ENCODE measurements at places on chromosomes 5 and 9. TPM values are rescaled to one million over a fixed set of nuclear protein-coding genes. Genes with fewer than 3 reads are reported as not detected.

Gene INSL4
- total RNA-seq: not detected

Gene FAM221B
- total RNA-seq: not detected

Gene PCDH12
- 7.0 TPM for total RNA-seq

Gene TMEFF1
- total RNA-seq: 1.5 TPM

Gene RIOK2
- 17.9 TPM for total RNA-seq

Gene CYLC2
- total RNA-seq: not detected

Gene SPATA31A3
- not detected for total RNA-seq

Gene BSPRY
- total RNA-seq: 0.22 TPM

Gene ACO1
- 26.3 TPM for total RNA-seq

Gene MYORG
- 6.6 TPM for total RNA-seq

Gene GTF3C4
- total RNA-seq: 14.4 TPM

Gene ARSI
- total RNA-seq: 6.3 TPM

Gene ROPN1L
- 0.94 TPM for total RNA-seq

Gene PCA3
- total RNA-seq: 0.18 TPM

Gene TMC1
- total RNA-seq: 0.36 TPM

Gene RELL2
- 0.85 TPM for total RNA-seq

GRCh38 chr5:150787656-150788055 is 9.1 kb downstream of the SMIM3 start:
- DNase-seq: no peak

GRCh38 chr9:98107926-98108325 is 11.1 kb downstream of the TRIM14 start:
- DNase-seq: no peak

DNA sequence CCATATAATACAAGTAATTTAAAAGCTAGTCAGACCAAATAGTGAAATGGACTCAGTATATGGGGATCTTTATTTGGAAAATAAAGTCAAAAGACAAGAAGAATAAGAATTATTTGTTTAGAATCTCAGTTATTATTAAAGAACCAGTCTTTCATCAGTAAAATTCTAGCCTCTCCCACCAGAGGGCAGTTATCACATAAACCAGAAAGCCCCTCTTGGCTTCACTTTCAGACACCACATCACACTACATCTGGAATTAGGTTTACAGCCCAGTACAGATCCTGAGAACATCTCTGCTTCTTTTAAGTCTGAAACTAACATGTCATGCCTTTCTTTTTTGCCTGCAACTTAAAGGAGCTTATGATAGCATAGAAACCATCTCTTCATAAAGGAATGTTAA is 12.2 kb upstream of the HSPB3 start:
- no peak for DNase-seq

GRCh38 chr9:18768951-18769622 is 263.9 kb downstream of the SAXO1 start:
- no peak for DNase-seq

GRCh38 chr9:16028548-16028947 is 475.7 kb downstream of the CCDC171 start:
- DNase-seq: no peak

DNA sequence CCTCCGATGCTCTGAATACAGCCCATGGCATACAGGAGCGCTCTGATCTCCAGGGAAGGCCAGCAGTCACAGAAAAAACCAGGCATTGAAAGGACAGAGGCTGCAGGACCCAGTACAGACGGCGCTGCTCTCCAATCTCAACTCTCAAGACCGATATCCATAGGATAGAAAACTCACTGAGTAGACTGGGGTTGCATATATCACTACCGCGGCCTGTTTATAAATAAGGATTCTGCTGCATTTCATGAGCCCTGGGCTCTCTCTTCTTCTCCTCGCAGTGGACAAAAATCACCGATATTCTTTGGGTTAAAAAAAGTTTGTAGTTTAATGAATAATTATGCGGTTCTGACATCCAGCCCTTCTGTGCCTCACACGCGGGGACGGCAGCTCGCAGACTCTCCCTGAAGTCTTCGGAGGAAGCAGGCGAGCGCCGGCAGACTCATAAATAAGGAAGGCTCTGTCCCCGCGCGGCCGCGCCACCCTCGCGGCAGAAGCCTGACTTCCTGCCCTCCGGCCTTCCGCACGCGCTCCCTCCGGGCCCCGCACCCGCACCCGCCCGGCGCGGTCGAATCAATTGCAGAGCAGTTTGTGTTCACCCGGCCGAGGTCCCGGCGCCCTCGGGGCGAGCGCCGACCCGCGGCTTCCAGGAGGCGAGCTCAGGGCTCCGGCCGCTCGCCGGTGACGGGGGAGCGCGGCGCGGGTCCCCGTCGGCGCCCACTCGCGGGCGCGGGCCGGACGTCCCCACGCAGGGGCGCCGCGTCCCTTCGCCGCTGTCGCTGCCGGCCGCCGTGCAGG is at the start of gene FAM78A:
FAM78A (minus strand) TSS at position 417 of the 795 bp plus-strand sequence; CDS start at position 86, 331 bp downstream.
- DNase-seq: no peak

GRCh38 chr5:61969347-61969746 is 336.7 kb upstream of the KIF2A start:
- DNase-seq: no peak

GRCh38 chr5:154967421-154968024 is 26.6 kb downstream of the MRPL22 start:
- DNase-seq: no peak

DNA sequence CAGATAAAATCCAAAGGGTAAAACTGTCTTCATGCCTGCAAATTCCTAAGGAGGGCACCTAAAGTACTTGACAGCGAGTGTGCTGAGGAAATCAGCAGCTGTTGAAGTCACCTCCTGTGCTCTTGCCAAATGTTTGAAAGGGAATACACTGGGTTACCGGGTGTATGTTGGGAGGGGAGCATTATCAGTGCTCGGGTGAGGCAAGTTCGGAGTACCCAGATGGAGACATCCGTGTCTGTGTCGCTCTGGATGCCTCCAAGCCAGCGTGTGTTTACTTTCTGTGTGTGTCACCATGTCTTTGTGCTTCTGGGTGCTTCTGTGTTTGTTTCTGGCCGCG is 727 bp upstream of the ADRB2 start:
- no peak for DNase-seq

DNA sequence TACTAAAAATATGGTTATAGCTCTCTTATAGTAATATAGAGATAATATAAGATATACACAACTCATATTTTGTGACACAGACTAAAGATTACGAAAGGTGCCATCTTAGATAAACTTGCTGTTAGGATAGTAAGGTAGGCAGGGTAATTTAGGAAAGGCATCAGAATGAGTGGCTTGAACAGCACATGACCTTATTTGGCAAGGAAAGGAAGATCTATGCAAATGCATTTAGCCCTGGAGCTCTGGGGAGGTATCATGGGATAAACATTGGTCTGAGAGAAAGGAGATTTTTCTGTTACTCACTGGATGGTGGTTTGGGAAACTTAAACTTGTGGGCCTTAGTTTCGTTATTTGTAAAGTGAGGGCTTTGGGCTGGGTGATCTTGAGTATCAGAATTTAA is 65.8 kb downstream of the KCTD16 start:
- no peak for DNase-seq

- no peak for DNase-seq
These were observed 298.2 kb upstream of the TAS2R1 start for GRCh38 chr5:9928326-9928725.

DNA sequence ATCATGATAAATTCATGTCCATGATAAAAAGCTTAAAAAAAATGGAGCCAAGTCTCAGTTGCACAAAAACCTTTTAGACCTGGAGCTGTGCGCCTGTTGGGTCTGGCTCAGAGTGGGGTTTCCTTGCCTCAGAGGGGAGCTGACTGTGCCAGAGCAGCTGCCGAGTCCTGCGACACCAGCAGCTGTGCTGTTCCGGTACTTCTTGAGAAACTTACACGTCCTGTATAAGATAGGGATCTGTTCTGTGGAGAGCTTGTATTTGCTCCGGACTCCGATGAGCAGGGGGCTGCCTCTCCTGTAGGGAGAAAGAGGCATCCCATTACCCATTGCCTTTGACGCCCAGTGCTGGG is 28.6 kb downstream of the GFPT2 start:
- no peak for DNase-seq

GRCh38 chr5:168211936-168212335 is 79.5 kb upstream of the WWC1 start:
- no peak for DNase-seq

DNA sequence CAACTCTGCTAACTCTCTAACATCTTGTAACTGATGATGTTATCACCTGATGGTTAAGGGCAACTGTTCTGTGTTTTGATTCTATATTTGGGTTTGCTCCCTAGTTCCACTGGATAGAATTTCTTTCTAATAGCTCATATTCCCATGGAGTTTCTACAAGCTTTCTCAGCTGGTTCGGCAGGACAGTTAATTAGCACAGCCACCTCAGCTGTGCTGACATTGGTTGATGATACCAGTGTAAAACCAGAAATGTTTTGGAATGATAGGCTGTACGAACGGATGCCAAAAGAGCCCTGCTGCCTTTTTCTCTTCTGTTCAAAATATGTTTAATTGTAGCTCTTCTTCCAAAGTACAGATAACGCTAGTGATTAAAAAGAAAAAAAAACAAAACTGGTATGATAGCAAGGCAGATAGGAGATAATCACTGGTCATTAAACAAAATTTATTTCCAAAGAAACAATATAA is 440.5 kb upstream of the ZNF608 start:
- DNase-seq: no peak

- DNase-seq: no peak
These were observed 31.8 kb downstream of the FABP6 start for GRCh38 chr5:160260881-160261815.

GRCh38 chr5:69225860-69226259 is 8.8 kb upstream of the CDK7 start:
- DNase-seq: no peak

GRCh38 chr5:154118893-154119336 is 71.6 kb upstream of the GALNT10 start:
- no peak for DNase-seq

GRCh38 chr5:78546276-78546996 is 102.1 kb downstream of the LHFPL2 start:
- no peak for DNase-seq

GRCh38 chr9:136615631-136616306 is 46.9 kb upstream of the EGFL7 start:
- DNase-seq: no peak

DNA sequence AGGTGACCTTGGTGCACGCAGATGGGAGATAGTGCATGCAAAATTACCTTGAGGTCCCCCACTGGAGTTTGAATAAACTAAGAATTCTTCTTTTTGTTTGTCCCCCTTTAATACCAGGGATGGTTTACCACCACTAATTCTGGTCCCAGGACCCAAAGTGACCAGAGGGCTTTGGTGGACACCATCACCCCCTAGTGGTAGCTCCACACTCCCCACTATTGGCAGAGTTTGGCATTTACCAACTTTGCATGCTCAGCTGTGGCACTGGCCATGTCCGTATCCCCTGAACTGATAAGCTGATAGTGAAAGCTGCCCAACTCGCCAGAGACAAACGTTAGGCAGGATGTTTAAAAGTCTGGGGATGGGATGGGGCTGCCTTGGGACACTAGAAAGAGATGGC is 3.3 kb downstream of the ASTN2 start:
- DNase-seq: no peak

GRCh38 chr5:82905986-82906385 is 171.2 kb downstream of the TMEM167A start:
- no peak for DNase-seq

GRCh38 chr9:23621924-23622323 is 204.1 kb downstream of the ELAVL2 start:
- DNase-seq: no peak

DNA sequence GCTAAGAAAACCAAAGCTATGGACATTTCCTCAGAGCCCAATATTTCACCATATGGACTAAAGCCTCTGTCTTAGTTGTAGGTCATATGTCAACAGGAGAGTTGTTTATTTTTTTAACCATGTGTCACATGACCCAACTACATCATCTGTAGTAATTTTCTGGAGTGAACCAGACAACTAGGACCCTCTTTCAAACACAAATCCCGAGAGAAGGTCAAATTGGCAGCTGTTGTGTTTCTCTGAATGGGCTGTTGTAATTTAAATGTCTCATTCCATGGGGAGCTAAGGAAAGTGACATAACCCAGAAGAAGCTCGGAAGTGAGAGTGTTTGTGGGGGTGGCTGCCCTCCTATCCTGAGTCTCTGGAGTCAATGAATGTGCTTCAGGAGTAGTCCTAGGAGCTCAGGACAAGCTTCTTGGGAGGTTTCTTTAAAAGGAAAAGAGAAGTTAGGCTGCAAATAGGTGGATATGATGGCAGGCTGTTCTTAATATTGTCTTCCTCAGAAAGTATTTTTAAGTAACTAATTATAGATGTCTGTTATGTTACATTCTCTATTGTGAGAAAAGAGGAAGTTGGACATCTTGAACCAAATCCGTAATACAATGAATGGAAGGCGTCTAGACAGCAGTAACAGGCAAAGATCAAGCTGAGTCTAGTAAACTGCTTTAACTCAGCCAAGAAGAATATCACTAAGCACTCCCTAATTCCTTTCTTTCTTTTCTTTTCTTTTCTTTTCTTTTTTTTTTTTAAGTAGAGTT is 50.1 kb downstream of the TMEM167A start:
- no peak for DNase-seq

- no peak for DNase-seq
These were observed 39.3 kb upstream of the IPPK start for GRCh38 chr9:92709240-92709639.

GRCh38 chr9:129550199-129550839 is 70.6 kb downstream of the C9orf50 start:
- DNase-seq: peak; percentile 90

DNA sequence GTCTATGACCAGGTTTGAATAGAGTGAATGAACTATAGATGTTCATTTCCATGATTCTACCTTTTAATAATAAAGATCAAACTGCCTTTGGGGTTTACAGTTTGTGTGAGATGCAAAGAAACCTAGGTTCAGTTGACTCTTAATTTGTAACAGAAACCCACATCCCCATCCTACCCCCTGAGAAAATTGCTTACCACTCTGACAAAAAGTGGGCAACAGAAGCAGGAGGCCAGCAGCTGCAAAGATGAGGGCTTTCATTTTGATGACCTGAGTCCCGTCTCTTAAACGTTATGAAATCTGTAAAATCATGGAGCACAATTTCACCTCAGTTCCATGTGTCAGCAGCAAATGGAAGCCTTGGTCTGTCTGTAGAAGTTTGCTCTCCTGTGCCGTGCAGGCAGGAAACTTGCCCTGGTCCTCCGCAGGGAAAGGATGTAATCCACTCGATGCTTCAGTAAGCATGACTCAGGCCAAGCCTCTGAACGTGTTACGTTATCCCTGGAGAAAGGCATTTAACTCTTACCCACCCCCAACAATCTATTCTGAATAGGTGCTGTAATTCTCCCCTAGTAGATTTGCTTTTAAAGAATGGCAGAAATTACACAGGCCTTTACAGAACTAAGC is at the start of gene F2RL2:
F2RL2 (minus strand) TSS at position 431 of the 624 bp plus-strand sequence; CDS start at position 258, 173 bp downstream.
- no peak for DNase-seq

DNA sequence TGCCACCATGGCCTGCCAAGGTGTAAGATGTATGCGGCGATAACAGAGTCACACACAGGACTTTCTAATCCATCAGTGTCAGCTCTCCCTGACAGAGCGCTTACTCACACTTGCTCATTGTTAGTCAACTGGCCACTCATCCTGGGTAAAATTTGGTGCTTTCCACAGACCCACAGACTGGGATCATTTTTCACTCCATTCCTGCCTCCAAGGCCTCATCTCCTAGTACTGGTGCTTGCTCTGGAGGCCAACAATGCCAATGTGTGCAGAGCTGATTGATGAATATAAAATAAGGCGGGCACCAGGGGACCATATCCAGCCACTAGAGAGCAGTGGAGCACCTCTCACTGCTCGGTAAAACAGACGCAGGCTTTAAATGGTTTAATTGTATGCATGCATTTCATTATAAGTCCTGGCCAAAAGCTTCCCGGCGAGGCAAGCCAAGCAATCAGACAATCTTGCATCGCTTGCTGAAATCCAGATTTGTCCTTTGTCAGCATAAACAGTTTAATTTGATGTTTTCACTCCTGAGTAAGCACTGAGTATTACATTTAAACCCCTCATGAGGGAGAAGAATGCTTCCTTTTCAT is 22.3 kb downstream of the PSMB7 start:
- DNase-seq: no peak

Data from sciatic nerve (tissue), 2 donors.